ENCODE measurements at places on chromosomes 12 and 14.

DNA sequence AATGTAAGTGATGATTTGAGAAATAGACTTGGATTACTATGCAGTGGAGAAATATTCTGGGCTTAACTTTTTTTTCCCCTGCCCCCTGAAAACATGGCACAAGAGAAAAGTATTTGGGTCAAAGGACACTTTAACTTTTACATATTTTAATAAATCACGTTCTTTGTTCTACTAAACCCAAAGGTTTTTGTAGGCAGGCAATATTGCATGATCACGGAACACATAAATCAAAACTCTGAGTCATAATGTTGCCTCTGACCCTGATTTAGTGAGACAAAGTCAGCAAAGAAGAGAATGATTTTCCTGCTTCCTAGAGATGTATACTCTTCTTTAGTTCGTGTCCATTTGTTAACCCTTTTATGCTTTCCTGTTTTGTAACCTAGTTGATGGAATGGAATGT lies 38.0 kb downstream of the ABCD2 start:
- no peak for DNase-seq

GRCh38 chr12:86264451-86265328 lies 8.5 kb upstream of the MGAT4C start:
- no peak for DNase-seq

- no peak for DNase-seq
These were observed 60.7 kb downstream of the CCNK start for GRCh38 chr14:99541677-99542470.

DNA sequence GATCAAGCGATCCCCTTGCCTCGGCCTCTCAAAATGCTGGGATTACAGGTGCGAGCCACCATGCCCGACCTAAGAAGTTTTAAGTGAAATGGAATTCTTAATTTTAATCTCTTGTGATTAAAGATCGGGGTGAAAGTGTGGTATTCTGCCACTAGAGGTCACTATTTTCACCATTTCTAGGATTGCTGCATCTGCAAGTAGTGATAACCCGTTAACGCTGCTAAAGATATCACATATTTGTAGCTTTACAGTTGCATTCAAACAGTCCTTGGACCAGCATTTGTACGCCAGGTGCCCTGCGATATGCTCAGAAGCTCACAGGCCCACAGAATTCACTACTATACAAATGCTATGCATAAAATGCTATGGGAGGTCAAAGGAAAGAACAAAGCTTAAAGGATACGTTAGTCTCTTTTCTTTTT lies 19.3 kb downstream of the CCDC62 start:
- peak; percentile 85 for DNase-seq

DNA sequence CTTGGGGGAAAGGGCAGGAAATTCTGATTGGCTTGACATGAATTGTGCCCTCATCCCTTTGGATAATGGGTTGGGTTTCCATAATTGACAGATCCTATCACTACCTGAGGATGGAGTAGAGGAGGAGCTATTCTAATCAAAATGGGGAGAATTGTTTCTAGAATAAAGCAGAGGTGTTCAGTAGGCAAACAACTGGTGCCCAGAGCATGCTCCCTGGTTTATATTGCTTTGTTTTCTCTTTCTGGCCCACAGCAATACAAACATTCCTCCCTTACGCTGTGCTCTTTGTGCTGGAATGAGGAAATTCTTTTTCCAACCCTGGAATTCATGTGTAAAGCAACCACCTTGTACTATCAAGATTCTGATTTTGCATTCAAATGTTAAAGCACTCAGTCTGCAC lies 147.4 kb downstream of the RASSF9 start:
- peak; percentile 51 for DNase-seq

GRCh38 chr14:100903134-100903468 lies 421 bp downstream of the RTL1 start:
- DNase-seq = no peak

- no peak for DNase-seq
These were observed 3.3 kb downstream of the NKX2-1 start for GRCh38 chr14:36516719-36517241.

- DNase-seq = peak; percentile 95
These were observed 34.9 kb upstream of the SPTSSA start for GRCh38 chr14:34496679-34497513.

DNA sequence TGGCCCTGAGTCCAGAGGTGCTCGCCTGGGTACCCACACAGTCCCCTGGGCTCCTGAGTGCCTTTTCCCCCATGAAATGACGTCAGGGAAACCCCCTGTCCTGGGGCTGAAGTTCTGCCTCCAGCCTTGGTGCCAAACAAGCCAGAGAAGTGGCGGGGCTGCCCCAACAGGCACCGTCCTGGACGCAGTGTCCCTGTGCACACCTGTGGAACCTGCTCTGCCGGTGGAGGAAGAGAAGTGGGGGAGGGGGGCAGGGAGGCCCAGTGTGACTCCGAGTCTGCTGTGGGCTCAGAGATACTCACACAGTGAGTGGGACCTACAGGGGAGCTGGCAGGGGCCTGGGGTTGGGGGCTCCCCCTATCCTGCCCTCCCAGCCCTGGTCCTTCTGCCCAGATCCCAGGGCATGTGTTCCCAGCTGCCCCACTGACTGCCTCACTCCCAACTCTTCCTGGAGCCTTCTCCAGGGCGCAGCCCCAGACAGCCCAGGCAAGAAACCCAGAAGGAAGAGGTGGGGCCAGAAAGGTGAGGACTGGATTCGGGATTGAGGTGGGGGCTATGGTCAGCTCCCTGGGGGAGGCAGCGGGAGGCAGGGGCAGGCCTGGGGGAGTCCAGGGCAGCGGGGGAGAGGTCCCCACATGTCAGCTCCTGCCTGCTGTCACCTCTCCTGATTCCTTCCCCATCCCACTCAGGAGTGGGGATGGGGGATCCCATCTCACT lies 24.7 kb downstream of the CCDC85C start:
- DNase-seq = no peak

DNA sequence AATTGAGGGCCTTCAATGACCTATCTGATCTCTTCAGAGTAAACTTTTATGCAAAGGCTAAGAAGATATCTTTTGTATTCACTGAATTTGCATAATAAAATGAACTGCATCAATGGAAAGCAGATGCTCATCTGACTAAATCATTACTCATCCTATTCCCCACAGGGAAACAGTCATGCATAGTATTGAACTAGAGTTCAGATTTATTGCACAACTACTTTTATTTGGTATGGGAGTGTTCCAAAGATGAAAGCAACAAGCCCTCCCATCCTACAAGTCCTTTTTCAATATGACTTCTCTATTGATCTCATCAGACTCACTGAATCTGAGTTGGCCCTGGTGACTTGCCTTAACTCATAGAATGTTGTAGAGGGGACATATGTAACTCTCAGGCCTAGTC lies 159.8 kb downstream of the KITLG start:
- peak; percentile 93 for DNase-seq

DNA sequence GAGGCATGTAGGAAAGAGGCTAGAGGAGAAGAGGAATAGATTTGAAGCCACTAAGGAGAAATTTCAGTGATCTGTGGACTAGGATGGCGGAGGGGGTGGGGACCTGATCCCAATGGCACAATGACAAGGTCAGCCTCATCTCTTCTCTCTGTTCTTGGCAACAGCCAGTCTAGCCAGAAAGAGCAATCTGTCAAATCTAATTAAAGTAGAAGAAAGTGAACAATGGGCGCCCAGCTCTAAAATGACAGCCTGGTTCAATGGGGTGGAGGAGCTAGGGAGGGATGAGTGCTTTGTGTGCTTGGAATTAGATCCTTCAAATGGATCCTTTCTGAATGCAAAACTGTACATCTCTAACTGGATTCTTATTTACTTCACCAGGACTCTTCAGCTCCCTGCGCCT lies 37.2 kb upstream of the TUBA1C start:
- no peak for DNase-seq

- no peak for DNase-seq
These were observed 340.5 kb downstream of the VRK1 start for GRCh38 chr14:97137705-97138104.

- no peak for DNase-seq
These were observed 9.0 kb upstream of the FKBP11 start for GRCh38 chr12:48934312-48934706.

GRCh38 chr14:81435391-81436295 lies 35.5 kb upstream of the STON2 start:
- peak; percentile 46 for DNase-seq

- peak; percentile 87 for DNase-seq
These were observed 11.0 kb upstream of the IRF2BPL start for GRCh38 chr14:77039285-77040058.

Measured in adipocyte (in vitro differentiated cells).